ENCODE measurements at places on chromosomes 12 and 14. TPM values are rescaled to one million over a fixed set of nuclear protein-coding genes. Genes with fewer than 3 reads are reported as not detected.

DNA sequence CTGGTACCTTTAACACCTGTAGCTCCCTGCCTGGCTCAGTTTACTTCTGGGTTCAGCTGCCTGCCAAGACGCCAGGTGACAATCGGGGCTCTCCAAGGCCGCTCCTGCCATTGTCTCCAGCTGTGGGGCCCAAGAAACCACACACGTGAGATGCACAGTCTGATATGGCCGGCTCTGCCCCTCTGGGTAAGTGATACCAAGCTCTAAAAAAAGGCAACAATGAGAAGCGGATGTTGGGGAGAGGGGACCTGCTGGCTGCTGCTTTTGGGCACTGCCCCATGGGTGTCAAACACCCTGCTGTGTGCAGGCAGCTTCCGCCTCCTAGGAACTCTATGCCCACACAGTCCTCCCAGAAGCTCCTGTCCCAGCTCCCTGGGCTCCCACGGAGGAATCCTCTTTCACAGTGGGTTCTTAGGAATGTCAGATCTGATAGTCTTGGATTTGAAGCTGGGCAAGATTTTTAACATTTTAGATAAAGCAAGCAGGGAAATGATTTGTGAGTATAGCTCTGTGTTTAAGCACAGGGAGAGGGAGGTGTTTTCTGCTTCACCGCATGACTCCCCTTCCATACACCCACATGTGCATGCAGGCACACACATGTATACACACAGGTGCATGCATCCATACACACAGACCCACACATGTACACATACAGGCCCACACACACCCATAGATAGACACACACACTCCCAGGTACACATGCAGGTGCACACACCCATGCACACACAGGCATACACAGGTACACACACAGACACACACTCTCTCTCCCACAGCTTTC, 1135.8 kb downstream of the BCL11B start:
- no peak for DNase-seq

DNA sequence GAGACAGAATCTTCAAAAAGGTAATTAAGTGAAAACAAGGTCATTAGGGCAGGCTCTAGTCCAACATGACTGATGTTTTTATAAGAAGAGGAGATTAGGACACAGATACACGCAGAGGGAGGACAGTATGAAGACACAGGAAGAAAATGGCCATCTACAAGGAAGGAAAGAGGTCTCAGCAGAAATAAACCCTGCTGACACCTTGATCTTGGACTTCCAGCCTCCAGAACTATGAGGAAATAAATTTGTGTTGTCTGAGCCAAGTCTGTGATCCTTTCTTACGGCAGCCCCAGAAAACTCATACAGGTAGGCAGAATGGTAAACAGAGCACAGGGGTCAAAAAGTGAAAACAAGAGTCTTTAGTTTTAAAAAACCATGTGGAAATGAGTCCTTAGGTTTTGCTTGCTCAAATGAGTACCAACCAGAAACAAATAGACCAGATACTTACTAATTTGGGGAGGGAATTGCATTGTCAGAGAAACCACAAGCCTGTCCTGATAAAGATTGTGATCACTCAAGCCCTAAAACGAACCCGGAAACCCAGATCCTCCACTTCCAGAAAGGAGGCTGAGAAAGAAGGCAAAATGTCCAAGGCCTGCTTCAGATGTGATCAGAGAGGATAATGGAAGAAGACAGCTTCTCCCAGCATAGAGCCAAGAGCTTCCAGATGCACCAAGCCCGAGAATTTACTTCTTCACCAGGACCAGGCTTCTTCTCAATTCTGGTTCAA, 93.9 kb downstream of the DUSP6 start:
- DNase-seq: no peak

- no peak for DNase-seq
Measured at GRCh38 chr12:110079477-110080400, 31.4 kb upstream of the C12orf76 start.

GRCh38 chr12:124763594-124763979, 100.1 kb downstream of the SCARB1 start:
- no peak for DNase-seq

DNA sequence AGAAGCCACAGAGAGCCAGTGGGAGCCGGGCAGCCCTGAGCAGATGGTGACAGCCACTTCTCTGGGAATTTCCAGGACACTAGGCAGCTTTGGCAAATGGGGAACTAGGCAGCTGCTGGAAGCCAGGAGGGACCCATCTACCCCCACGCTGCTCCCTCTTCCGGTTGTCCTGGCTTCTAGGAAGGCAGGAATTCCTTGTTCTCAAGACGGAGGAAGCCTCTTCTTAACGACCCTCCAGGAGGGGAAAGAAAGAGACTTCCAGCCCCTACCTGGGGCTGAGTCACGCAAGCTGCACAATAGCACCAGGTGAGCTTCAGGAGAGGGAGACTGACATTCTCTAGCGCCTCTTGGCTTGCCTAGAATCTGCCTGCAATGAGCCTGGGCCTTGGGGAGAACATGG, 141.5 kb downstream of the ANO2 start:
- no peak for DNase-seq

- DNase-seq: no peak
Measured at GRCh38 chr12:71158361-71158882, 623 bp upstream of the TSPAN8 start.

DNA sequence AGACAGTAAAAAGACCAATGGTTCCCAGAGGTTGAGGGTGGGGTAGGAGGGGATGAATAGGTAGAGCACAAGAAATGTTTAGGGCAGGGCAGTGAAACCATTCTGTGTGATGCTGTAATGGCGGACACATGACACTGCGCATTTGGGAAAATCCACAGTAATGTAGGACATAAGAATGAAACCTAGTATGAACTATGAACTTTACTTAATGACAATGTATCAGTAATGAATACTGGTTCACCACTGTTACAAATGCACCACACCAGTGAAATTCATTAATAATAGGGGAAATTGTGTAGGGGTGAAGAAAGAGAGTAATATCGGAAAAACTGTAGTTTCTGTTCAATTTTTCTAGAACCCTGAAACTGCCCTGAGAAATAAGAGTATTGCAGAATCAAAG, 5.6 kb downstream of the ERH start:
- DNase-seq: no peak

DNA sequence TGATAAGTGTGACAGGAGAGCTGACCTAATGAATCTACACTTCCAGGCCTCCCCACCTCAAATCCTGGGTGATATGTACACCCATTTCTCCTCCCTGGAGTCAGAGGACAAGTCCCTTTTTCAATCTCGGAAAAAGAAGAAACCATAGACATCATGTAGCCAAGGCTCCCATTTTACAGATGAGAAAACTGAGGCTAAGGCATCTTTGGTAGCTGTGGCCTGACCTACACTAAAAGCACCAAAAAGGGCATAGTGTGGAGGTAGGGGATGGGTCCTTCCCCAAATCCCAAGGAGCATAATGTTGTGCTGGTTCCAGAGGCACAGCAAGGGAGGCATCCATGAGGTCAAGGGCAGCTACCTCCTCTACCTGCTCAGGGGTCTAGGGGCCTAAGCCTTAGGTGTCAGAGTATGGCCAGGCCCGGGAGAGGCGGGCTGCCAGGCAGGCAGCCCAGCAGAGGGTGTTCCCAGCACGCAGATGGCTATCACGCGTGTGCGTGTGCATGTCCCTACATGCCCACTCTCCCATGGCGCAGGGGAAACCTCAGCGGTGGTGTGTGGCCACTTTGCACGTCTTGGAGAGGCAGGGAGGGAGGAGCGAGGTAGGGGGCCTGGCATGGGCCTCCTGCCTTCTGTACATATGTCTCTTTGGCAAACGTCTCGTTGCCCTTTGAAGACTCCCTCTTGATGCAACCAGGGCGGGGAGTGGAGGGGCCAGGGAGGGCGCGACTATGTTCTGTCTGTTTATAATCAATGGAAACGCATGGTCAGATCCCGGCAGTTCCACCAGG, 2.5 kb downstream of the PGF start:
- no peak for DNase-seq

DNA sequence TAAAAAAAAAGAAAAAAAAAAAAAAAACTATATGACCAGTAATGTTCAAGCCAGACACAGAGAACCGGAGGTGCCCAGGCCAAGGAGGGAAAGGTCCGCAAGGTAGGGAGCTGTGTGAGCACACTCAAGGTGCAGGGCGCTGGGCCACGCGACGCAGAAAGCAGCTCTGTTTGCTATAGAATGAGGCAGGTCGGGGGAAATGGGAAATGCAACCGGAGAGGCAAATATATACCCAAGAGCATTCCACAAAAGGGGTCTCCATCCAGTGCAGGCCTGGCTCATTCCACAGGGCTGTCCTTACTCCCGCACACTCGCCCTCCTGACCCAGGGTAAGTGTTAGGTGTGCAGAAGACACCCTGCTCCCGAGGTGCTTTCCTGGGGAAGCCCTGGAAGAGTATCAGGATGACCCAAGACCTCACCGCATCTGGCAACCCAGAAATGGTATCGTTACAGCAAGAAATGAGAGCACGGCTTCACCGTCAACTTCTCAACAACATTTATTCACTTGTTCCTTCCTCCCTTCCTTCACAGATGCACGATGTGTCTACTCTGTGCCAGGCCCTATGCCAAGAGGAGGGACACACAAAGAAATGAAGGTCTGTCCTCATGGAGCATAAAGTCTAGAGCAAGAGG, 86.4 kb downstream of the BCL11B start:
- DNase-seq: no peak

The ESRRB gene
- total RNA-seq: 0.05 TPM

- no peak for DNase-seq
Measured at GRCh38 chr12:21353948-21354347, 18.8 kb upstream of the IAPP start.

The COQ5 gene
- total RNA-seq: 32.1 TPM

DNA sequence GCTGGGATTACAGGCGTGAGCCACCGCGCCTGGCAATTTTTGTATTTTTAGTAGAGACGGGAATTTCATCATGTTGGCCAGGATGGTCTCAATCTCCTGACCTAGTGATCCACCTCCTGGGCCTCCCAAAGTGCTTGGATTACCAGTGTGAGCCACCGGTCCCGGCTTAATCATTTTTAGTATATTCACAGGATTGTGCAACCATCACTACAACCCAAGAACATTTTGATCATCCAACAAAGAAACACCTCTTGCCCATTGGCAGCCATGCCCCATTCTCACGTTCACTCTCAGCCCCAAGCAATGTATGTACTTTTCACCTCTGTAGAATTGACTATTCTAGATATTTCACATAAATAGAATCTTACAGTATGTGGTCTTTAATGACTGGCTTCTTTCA, 19.9 kb downstream of the SP1 start:
- no peak for DNase-seq

The HOXC12 gene
- not detected for total RNA-seq

- DNase-seq: no peak
Measured at GRCh38 chr14:41629876-41630275, 23.2 kb downstream of the LRFN5 start.

Measured in left lobe of liver (tissue), 2 donors.